Suppressor macrophage treated with lipopolysaccharide for 1 hour (primary cell): ENCODE measurements at places on chromosomes 4 and X.

- DNase-seq, result no peak
Observed at GRCh38 chr4:1126506-1126905, 13.1 kb upstream of the RNF212 start.

GRCh38 chr4:124505211-124505610 lies 207.3 kb downstream of the ANKRD50 start:
- no peak for DNase-seq

- no peak for DNase-seq
Observed at GRCh38 chr4:81214881-81215868, at the start of gene PRKG2. Gene PRKG2, minus strand, starts transcription at chr4:81215222. Its CDS starts 10,175 bp downstream, at chr4:81205047.

- DNase-seq, result peak; percentile 69
Observed at GRCh38 chrX:150365990-150366911, 3.1 kb downstream of the MAMLD1 start.

GRCh38 chr4:47597696-47598095 lies 112.6 kb downstream of the ATP10D start:
- DNase-seq, result no peak

DNA sequence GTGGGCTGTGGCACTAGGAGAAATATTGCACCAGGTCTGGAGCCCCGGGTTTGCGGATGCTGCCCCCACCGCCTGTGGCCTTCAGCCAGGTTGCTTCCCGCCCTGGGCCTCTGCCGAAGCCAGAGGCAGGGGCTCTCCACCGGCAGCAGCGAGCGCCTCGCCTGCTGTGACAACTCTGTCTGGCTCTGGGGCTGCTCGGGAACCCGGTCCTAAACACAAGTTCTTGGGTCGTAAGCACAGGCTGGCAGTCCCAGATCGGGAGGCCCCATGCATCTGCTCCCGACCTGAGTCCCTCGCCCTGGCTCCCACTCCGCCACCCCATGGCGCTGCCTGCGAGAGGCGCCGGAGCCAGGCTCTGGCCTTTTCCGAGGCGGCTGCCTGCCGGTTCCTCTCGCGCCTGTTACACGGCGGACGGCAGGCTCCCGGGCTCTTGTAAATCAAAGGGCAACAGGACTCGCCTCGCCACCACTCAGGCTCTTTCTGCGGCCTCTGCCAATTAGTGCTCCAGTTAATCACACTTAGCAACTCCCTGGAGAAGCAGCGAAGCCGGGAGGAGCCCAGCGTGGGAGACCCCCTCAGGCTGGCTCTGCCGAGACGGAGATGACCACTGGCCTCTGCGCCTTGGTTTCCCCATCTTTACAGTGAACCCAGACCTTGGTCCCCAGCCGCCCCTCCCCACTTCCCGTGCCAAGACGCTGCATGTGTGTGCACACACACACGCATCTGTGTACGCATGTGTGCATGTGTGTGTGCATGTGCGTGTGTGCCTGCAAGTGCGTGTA lies 109.2 kb downstream of the DCTD start:
- no peak for DNase-seq

- no peak for DNase-seq
Observed at GRCh38 chrX:22650691-22651090, 349.1 kb upstream of the DDX53 start.

GRCh38 chr4:187184508-187184907 lies 460.9 kb upstream of the FAT1 start:
- no peak for DNase-seq

DNA sequence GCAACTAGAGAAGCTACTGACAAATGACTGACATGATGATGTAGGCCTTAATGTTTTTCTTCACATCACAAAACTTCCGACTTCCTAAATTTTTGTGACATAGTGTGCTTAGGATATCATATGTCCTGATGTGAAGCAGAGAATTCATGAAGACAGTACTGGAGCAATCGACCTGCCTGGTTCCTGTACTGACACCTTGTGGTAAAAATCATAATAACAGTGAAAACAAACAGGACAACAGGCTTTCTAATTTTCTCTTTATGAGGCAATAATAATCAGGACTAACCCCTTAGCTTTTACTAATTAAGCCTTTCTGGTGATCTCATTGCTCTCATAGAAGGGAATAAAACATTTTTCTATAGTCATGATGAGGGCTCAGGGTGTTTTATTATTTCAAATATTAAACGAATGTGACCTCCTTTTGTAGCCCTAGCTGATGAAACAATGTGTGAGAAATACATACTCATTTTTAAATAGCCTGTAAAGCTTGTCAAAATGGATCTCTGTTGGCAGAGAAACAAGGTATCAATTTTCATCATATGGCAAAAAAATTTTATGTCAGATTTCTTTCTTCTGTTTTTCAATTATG lies 158.4 kb downstream of the TENT5D start:
- no peak for DNase-seq

GRCh38 chrX:7389576-7389975 lies 241.6 kb upstream of the PUDP start:
- DNase-seq, result no peak

DNA sequence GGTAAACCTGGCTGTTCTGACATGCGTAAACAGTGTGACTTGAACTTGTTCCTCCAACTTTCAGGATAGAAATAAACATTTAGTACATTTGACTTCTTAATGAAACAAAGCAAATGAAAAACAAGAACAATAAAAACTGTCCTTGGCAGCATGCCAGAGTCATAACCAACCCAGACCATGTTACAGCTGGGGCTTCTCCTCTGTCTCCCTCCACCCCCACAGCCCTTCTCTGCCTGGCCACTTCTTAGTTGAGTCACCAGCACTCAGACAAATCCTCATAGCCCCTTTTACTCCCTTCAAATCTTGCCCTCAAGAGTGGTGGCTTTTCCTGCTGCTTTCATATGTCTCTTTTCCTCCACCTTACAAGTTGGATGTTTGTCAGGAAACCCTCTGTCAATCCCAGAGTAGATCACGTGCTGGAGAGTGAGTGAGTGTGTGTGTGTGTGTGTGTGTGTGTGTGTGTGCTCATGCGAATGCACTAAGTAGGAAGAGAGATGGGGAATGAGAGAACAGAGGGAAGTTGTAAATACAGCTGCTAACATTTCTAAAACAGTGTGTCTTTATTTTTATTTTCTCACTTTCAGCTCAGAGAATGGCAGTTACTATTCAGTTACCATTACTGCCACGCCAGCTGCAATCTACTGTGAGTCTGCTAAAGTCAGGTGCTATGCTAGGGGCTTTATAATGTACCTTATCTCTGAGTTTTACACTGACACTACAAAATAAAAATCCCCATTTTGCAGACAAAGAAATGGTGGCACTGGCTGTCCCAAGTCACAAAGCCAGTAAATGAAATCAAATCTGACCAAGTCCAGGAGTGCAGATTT lies 15.0 kb downstream of the SCARB2 start:
- DNase-seq, result peak; percentile 88

- DNase-seq, result no peak
Observed at GRCh38 chr4:6460876-6461275, 11.5 kb downstream of the PPP2R2C start.

DNA sequence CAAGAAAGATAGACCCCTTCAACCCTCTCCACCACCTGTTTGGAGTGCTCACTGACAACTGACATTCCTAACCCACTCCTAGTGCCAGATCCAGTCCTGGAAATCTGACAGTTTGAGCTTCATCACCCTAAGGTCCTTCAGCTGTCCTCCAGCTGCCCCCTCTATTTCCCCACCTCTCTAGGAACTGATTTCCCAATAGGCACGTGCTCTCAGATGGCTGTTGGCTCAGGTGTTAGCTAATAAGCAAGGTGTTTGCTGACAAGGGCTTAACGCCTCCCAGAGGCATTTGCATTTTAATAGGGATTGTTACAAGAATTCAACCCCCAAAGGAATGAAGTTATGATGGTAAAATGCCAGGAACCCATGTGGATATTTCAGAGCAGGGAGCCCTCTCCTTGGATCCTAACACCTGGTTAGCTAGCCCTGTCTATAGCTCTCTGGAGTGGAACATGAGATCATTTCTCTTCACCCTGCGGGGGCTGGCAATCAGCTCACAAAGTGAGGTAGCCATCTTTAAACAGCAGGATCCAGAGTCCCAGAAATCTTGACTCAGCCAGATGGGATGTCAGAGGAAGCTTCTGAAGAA lies 348.5 kb upstream of the SFRP2 start:
- no peak for DNase-seq

DNA sequence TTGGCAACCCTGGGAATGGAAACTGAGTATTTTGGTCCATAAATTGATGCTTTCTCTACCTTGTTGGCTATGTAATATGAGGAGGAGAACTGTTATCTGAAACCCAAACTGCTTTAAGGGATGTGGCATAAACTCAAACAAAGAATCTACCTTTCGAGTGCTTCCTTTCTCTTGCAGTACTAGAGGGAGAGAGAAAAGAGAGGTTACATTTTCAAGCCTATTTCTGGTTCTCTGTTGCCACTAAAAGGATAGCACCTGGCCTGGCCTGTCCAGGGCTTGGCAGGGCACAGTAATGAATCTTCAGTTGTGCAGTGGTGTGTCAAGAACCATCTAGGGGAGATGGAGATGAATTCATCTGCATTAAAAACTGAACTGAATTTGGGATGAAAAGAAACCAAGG lies 308.6 kb downstream of the PTTG2 start:
- no peak for DNase-seq

- no peak for DNase-seq
Observed at GRCh38 chrX:39619182-39620009, 478.4 kb downstream of the BCOR start.

- DNase-seq, result no peak
Observed at GRCh38 chr4:26482508-26483462, 7.5 kb downstream of the CCKAR start.

DNA sequence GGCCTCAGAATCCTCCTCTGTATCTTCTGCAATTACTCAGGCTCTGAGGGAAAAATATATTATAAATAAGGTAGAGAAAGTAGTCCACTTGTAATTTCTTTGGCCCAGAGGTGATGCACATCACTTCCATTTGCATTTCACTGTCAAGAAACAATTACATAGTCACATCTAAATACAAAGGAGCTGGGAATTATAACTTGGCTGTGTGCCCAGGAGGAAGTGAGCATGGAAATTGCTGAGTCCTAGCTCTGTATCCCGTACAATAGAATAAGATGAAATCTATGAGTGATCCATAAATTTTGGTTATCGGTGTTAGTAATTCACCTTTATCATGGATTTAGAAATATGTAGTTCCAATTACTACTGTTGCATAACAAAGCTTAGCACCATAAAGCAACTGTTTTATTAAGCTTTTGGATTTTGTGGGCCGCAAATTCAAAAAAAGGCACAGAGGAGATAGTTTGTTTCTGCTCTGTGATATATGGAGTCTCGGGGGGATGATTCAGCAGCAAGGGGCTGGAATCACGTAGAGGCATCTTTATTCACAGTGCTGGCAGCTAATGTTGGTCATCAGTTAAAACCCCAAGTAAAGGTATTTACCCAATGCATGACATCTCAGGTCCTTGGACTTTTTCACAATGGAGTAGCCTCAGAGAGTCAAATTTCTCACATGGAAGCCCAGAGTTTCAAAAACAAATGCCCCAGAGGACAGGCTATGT lies 241.4 kb upstream of the GALNT7 start:
- DNase-seq, result no peak

DNA sequence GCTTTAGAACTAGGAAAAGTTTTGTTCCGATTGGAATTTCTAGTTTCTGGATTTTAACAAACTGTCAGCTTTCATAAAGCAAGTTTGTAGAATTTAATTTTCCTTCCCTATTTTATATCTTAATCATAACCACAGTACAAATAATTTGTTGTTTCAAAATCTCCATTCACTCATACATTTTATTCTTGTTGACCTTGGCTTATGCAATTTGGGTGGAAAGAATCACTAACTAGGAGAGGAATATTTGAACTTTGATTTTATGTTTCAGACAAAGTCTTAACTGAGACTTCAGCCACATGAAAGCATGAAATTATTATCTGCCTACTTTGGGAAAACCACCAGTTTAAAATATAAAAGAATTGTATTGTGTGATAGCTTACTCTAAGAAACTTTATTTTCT lies 427.9 kb downstream of the SPRY1 start:
- no peak for DNase-seq

GRCh38 chr4:101198682-101199339 lies 148.5 kb downstream of the PPP3CA start:
- DNase-seq, result no peak

GRCh38 chr4:37639551-37640285 lies 46.5 kb downstream of the RELL1 start:
- no peak for DNase-seq

- no peak for DNase-seq
Observed at GRCh38 chr4:76969941-76970529, 20.5 kb downstream of the SEPTIN11 start.

- no peak for DNase-seq
Observed at GRCh38 chrX:74292808-74293123, 11.2 kb upstream of the ZCCHC13 start.

GRCh38 chr4:158915683-158916241 lies 146.9 kb downstream of the FNIP2 start:
- DNase-seq, result peak; percentile 46
